Naive thymus-derived CD4-positive, alpha-beta T cell (primary cell): ENCODE measurements at places on chromosomes 7 and 10. TPM values are rescaled to one million over a fixed set of nuclear protein-coding genes. Genes with fewer than 3 reads are reported as not detected.

DMBT1 gene
- not detected in 2 replicates for total RNA-seq

- H3K27me3 ChIP-seq = peaks cover 46% of the 10 kb centered on the region
- DNase-seq = no peak
- H3K4me3 ChIP-seq = no peak overlapping the region
- H3K4me1 ChIP-seq = peaks cover 27% of the 10 kb centered on the region
Observed at GRCh38 chr7:27182861-27183681, 2.0 kb downstream of the HOXA11 start.

GRCh38 chr10:102919246-102919959 lies 1.3 kb downstream of the CNNM2 start:
- no peaks in the 10 kb centered on the region for H3K27me3 ChIP-seq
- H3K36me3 ChIP-seq = no peaks in the 10 kb centered on the region
- DNase-seq = no peak
- peak overlapping the region; percentile 83 for H3K27ac ChIP-seq
- H3K4me3 ChIP-seq = peak overlapping the region; percentile 98

CCDC172 gene
- total RNA-seq = not detected

OR2A42 gene
- total RNA-seq = 0.13 TPM

- no peaks in the 10 kb centered on the region for H3K27me3 ChIP-seq
- peak overlapping the region; percentile 21 for H3K27ac ChIP-seq
- no peak for DNase-seq
- peaks cover 12% of the 10 kb centered on the region for H3K4me1 ChIP-seq
- no peaks in the 10 kb centered on the region for H3K36me3 ChIP-seq
Observed at GRCh38 chr10:47164126-47164799, 135.7 kb upstream of the GDF10 start.

ADAM12 gene
- 1.0 TPM for total RNA-seq

- no peak overlapping the region for H3K27ac ChIP-seq
- DNase-seq = no peak
- H3K4me3 ChIP-seq = no peak overlapping the region
Observed at GRCh38 chr10:2925631-2926030, 141.7 kb upstream of the PFKP start.

GRCh38 chr10:49651917-49652316 lies 27.5 kb upstream of the C10orf53 start:
- H3K36me3 ChIP-seq = no peaks in the 10 kb centered on the region
- no peaks in the 10 kb centered on the region for H3K27me3 ChIP-seq
- no peak overlapping the region for H3K4me3 ChIP-seq
- no peak for DNase-seq
- no peak overlapping the region for H3K27ac ChIP-seq

GRCh38 chr10:105024184-105024583 lies 383.1 kb downstream of the SORCS3 start:
- no peaks in the 10 kb centered on the region for H3K27me3 ChIP-seq
- DNase-seq = no peak
- no peak overlapping the region for H3K4me3 ChIP-seq
- H3K36me3 ChIP-seq = no peaks in the 10 kb centered on the region

- no peak overlapping the region for H3K4me3 ChIP-seq
- no peaks in the 10 kb centered on the region for H3K36me3 ChIP-seq
- peaks cover 2% of the 10 kb centered on the region for H3K27me3 ChIP-seq
- H3K4me1 ChIP-seq = no peaks in the 10 kb centered on the region
- peak; percentile 36 for DNase-seq
- H3K27ac ChIP-seq = no peak overlapping the region
Observed at GRCh38 chr7:140517546-140518369, 38.5 kb upstream of the MKRN1 start.

GRCh38 chr7:39637400-39637799 lies 14.0 kb downstream of the RALA start:
- H3K4me3 ChIP-seq = no peak overlapping the region
- no peaks in the 10 kb centered on the region for H3K36me3 ChIP-seq
- H3K27ac ChIP-seq = no peak overlapping the region
- peaks cover 18% of the 10 kb centered on the region for H3K4me1 ChIP-seq

DNA sequence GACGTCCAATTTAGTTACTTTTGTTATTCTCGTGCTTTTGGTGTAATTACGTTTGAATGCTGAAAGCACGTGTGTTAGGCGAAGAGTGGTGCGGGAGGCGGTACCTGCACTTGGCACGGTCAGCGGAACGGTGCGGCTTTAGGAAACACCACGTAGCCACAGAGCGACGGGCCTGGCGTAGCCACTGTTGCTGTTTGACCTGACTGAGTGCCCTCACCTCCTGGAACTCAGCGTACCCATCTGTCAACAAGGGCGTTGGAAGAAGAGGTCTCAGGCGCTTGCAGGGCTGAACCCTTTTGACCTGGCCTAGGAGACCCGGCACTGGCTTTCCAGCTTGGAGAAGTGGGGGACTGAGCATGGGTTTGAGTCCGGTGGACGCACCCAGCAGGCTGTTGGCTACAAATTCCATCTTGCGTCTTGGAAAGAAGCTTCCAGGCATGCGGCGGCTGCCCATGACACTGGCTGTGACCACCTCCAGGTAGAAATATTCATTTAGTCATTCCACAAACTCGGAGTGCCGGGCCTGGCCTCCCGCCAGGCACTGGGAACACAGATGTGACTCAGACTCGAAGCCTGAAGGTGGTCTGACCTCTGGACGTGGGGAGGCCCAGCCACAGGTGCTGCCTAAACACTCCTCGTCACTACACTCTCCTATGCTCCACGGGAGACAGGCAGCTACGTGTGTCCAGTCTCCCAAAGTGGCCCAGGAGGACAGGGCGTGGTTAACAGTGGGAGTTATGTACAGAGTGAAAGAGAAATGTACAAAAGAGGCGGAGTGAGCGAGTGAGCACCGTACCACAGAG lies 22.2 kb downstream of the FAM20C start:
- DNase-seq = no peak
- H3K36me3 ChIP-seq = no peaks in the 10 kb centered on the region
- H3K4me1 ChIP-seq = no peaks in the 10 kb centered on the region

GRCh38 chr7:92044148-92044547 lies 90.1 kb downstream of the CYP51A1 start:
- H3K36me3 ChIP-seq = peaks cover 39% of the 10 kb centered on the region
- no peak overlapping the region for H3K4me3 ChIP-seq
- H3K27ac ChIP-seq = no peak overlapping the region
- no peak for DNase-seq
- H3K27me3 ChIP-seq = no peaks in the 10 kb centered on the region
- no peaks in the 10 kb centered on the region for H3K4me1 ChIP-seq

CNNM1 gene
- total RNA-seq = 0.57 TPM

CLDN3 gene
- total RNA-seq = not detected

- H3K27me3 ChIP-seq = no peaks in the 10 kb centered on the region
- DNase-seq = peak; percentile 80
- no peaks in the 10 kb centered on the region for H3K36me3 ChIP-seq
- H3K27ac ChIP-seq = peak overlapping the region; percentile 63
- peaks cover 33% of the 10 kb centered on the region for H3K4me1 ChIP-seq
- H3K4me3 ChIP-seq = peak overlapping the region; percentile 6
Observed at GRCh38 chr7:26156451-26157420, 4.7 kb downstream of the NFE2L3 start.

DNA sequence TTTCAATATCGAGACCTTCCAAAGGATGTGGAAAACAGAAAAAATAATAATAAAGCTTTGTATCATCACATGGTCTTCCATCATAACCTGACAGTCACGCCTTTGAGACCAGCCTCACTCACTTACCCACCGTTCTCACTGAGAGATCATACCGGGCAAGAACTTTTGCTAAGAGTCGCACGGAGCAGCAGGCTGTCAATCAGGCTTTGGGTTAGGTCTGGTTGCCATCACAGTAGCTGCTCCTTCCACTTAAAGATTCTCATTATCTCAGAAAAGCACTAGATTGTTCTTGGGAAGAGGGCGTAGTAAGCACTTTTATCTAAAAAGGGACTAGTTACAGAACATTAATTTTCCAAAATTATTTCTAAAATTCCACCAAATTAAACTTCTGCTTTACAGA lies 2.0 kb downstream of the RELN start:
- no peak for DNase-seq
- H3K4me1 ChIP-seq = no peaks in the 10 kb centered on the region
- H3K27me3 ChIP-seq = no peaks in the 10 kb centered on the region
- no peak overlapping the region for H3K4me3 ChIP-seq
- H3K36me3 ChIP-seq = no peaks in the 10 kb centered on the region

GRCh38 chr7:115240242-115240641 lies 318.3 kb downstream of the MDFIC start:
- DNase-seq = no peak
- H3K27me3 ChIP-seq = no peaks in the 10 kb centered on the region
- H3K4me3 ChIP-seq = no peak overlapping the region
- H3K36me3 ChIP-seq = no peaks in the 10 kb centered on the region

ZCWPW1 gene
- 13.0 TPM for total RNA-seq

DNA sequence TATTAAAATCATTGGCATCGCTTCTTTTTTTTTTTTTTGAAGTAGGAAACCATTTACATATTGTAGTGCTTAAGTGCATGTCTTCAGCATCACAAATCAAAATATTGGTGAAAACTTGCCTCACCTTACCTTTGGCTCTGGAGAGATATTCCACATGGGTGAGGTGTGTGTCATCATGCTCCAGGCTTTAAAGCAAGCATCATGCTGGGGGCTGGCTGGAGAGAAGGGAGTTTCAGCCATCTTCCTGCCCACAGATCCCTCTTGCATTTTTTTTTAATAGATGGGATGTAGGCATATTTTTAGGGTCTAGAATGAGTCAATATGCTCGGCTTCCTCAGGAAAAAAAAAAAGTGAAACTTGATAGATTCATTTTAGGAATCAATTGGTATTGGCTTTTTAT lies 2.3 kb upstream of the INSYN2A start:
- H3K27me3 ChIP-seq = no peaks in the 10 kb centered on the region
- no peak overlapping the region for H3K4me3 ChIP-seq
- H3K36me3 ChIP-seq = no peaks in the 10 kb centered on the region
- no peak overlapping the region for H3K27ac ChIP-seq

DNA sequence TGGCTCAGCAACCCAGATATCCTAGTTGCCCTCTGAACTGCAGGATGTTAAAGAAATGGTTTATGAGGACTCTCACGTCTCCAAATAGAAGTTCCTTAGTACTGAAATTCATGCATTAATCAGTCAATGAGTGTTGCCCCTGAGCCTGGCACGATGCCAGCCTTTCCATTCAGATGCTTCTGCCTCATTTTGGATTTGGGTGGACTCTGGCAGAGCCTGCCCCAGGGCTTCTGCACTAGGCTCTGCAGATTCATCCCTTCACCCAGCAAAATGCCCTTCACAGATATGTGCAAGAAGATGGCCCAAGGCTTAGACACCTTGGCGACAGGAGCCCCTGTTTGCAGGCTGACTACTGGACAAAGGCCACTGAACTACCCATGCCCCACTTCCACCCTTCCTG lies 747.8 kb downstream of the GRID1 start:
- no peak overlapping the region for H3K27ac ChIP-seq
- H3K4me3 ChIP-seq = no peak overlapping the region
- no peaks in the 10 kb centered on the region for H3K36me3 ChIP-seq
- DNase-seq = no peak

DNA sequence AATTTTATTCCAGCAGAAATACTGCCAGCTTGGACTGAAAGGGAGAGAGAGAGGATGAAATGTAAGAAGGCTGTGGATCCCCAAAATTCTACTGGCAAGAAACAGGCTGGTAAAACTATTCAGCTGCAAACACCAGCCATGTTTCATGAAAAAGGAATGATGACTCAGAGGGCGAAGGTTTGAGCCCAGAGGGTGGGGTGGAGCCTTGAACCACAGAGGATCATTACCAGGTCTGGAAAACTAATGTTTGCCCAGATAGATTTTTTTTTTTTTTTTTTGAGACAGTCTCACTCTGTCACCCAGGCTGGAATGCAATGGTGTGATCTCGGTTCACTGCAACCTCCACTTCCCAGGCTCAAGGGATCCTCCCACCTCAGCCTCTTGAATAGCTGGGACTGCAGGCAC lies 41.7 kb upstream of the NRF1 start:
- no peak overlapping the region for H3K4me3 ChIP-seq
- H3K4me1 ChIP-seq = no peaks in the 10 kb centered on the region
- no peak for DNase-seq
- H3K27ac ChIP-seq = no peak overlapping the region
- H3K36me3 ChIP-seq = no peaks in the 10 kb centered on the region
